ENCODE measurements at places on chromosomes 4 and X.

DNA sequence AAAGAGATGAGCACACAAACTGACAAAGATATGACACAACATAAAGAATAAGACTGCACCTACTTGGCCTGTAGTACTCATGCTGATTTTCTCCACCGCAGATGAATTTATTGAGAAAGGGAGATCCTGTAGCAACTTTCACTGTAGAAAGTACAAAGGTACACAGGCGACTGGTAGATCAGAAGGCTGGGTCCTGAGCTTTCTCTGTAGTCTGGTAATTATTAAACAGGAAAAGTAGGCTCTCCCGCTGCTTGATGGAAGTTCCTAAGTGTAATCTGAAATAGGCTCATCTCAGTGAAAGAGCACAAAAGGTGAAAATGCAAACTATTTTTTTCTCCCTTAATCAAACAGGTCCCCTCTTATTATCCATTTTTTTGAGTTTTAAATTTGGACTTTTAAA, at the start of gene ADH6:
Gene ADH6 (minus strand): TSS at position 175 of the 400 bp plus-strand sequence. CDS start 94 bp downstream, at position 81.
- no peak for DNase-seq

GRCh38 chr4:14221176-14221575, 593.7 kb upstream of the BOD1L1 start:
- no peak for DNase-seq

DNA sequence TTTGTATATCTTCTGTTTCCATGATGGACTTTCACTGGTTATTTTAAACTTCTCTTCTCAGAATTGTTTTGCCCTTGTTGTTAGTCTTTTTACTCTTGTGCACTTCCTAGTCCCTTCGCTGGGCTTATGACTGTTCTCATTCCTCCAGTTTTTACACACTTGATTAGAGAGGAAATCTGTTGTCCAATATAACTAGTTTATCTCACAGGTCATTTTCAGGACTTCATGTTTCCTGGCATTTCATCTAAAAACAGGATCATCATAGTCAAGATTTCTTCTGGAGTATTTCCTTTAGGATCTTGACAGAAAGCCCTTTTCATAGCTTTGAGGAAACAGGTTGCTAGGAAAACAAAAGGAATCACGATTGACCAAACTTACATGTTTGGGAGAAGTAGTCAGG, 3.0 kb downstream of the FNIP2 start:
- no peak for DNase-seq

DNA sequence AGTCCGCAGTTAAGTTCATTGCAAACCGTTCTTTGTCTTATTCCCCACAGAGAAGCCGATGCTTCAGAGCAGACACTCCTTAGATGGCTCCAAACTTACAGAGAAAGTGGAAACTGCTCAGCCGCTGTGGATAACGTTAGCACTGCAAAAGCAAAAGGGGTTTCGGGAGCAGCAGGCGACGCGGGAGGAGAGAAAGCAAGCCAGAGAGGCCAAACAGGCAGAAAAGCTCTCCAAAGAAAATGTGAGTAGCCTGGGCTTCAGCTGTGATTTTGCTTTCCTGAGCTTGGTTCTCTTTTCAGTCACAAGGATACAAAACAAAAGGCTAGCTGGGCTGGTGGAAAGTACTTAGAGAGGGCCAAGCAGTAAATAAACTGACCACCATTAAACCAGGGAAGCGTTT, 64.0 kb downstream of the AASDH start:
- no peak for DNase-seq

- DNase-seq, result no peak
Observed at GRCh38 chr4:61511716-61512488, 311.8 kb downstream of the ADGRL3 start.

DNA sequence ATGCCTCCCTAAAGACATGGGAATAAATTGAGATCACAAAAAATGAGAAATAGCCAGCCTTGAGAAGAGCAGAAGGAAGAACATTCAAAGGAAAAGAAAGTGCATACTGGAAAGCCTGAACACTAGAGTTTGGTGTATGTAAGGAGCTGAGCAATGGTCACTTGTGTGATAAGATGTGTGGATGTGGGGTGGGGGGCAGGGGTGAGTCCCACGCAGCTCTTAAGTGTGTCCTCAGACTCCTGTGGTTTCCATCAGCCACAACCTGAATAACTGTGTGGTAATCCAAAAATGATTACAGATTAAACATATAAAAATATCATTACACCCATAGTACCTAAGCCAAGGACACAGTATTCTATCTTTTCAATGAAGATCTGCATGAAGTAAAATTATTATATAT, 59.9 kb downstream of the ELOVL6 start:
- DNase-seq, result no peak

GRCh38 chrX:148574237-148574973, 74.0 kb downstream of the AFF2 start:
- DNase-seq, result no peak

DNA sequence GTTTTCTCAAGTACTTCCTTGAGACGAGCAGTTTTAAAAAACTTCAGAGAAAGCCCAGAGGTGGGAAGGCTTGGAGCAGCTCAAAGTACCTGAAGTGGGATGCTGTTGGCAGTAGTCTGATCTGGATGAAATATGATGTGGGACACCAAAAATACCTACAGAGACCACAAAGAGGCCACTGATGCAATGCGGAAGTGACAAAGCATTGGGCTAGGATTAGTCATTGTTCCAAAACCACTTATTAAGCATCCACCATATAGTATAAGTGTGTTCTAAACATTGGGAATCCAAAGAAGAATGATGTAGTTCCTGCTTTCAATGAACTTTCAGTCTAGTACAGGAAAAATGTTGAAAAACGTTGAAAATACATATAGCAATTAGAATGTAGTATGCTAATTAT, 386.1 kb upstream of the CNKSR2 start:
- DNase-seq, result no peak

- DNase-seq, result no peak
Observed at GRCh38 chrX:64338296-64338695, 57.0 kb downstream of the MTMR8 start.

- DNase-seq, result peak; percentile 35
Observed at GRCh38 chr4:121726642-121727268, 30.0 kb upstream of the ANXA5 start.
